ENCODE measurements at places on chromosomes 13 and 19.
A peak's percentile ranks its signal among the peaks of the same experiment; 100 is the strongest.

GRCh38 chr13:42036711-42037110 is 11.7 kb upstream of the DGKH start:
- no peak for DNase-seq

GRCh38 chr13:40103864-40104263 is 448.4 kb downstream of the COG6 start:
- DNase-seq = no peak

DNA sequence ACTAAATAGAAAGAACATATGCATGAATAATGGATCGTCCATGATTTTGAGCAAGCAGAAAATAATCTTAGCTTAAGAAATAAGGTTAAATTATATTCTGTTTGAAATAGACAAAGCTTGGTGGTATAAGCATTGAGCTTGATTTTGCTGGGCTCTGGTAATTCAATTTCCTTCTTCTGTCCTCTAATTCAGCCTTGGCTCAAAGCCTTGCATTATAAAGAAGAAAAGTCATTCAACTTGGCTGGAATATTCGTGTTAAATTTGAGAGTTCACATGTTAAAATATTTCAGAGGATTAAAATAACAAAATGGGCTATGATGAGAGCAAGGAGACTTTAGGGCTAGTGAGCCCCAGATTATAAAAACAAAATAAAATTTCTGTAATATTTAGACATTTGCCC is 415.4 kb upstream of the PCDH20 start:
- DNase-seq = no peak

DNA sequence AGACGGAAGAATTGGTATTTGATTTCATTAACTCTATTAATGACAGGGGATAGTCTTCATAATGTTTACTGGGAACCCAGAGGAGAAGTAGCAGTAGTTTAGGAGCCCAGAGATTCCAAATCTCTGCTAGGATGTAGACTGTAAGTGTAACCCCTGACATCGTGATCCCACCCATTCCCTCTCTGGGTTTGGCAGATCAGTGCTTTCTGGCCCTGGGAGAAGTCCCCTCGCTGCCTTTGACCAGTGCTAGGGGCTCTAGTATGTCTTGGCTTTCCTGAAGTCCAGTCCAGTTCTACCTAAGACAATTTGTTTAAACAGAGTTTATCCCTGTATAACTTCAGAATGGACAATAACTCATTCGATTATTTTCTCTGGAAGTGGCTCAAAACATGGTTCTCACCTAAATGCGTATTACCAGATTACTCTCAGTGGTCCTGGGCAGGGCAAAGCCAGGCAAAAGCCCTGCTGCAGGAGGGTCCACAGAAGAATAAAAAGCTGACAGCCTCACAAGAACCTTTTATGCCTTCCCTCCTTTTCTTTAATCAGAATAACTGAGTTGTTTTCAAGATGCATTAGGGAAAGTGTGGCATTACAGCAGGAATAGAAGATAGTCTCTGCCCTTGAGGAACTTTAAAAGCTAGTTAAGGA is 11.8 kb downstream of the KLF5 start:
- no peak for DNase-seq

- DNase-seq = no peak
Observed at GRCh38 chr13:40613914-40614313, 52.5 kb downstream of the FOXO1 start.

- no peak for DNase-seq
Observed at GRCh38 chr19:10796653-10797052, 39.4 kb downstream of the TMED1 start.

- DNase-seq = no peak
Observed at GRCh38 chr19:1079566-1080111, 12.7 kb downstream of the ARHGAP45 start.

DNA sequence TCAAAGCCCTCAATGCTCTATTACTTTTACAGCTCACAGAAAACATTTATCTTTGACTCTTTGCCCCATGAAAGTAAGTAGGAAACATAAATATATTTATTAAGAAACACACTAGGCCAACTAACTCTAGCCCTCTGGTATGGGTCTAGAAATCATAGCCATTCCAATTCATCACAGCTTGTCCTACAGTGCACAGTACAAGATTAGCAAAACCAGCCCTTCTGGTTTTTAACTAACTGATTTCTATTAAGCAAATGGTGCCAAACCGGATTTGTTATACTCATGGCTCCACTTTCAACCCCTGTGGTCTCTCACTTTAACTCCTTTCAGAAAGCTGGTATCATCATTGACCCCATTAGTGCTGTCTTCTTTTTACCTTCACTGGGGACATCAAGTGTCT is 5.6 kb upstream of the LRRC63 start:
- no peak for DNase-seq

- no peak for DNase-seq
Observed at GRCh38 chr19:44686896-44687295, 12.1 kb upstream of the CEACAM16 start.

- no peak for DNase-seq
Observed at GRCh38 chr19:8531470-8531869, 17.5 kb upstream of the ZNF414 start.

DNA sequence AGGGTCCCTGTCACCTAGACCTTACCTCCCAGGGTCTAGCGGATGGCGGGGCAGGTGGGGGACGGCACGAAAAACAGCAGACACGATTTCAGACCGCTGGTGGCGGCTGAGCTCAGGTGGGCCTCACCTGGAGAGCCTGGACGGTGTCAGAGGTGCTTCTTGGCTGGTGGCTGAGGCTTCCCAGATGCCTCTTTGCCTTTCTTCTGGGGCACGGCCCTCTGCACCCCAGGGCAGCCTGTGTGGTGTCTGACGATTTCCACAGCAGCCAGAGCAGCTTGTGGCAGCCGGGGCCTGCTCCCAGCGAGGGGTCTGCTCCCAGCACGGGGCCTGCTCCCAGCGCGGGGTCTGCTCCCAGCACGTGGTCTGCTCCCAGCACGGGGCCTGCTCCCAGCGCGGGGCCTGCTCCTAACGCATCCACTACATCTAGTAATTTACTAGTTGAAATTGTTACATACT is 66.7 kb downstream of the ATP11A start:
- DNase-seq = no peak

GRCh38 chr19:313169-313987 is 22.2 kb upstream of the PLPP2 start:
- DNase-seq = no peak

- no peak for DNase-seq
Observed at GRCh38 chr13:74423434-74423833, 289.2 kb upstream of the KLF12 start.

- DNase-seq = no peak
Observed at GRCh38 chr13:97385854-97386253, 48.1 kb upstream of the RAP2A start.

DNA sequence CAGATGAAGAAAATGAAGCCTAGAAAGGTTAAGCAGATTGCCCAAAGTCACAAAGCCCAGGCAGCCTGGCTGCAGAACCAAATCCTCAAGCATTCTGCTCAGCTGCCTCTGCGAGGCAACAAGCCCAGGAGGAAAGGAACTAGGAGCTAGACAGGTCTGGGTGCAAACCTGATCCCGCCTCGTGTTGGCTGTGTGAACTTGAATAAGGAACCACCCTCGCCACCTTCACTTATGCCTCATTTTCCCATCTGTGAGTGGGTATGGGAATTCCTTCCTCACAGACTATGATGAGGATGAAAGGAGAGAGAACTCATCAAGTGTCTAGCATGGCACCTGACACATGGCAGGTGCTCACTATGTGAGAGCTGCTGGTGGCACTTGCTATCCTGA is 6.6 kb downstream of the SMG9 start:
- no peak for DNase-seq

DNA sequence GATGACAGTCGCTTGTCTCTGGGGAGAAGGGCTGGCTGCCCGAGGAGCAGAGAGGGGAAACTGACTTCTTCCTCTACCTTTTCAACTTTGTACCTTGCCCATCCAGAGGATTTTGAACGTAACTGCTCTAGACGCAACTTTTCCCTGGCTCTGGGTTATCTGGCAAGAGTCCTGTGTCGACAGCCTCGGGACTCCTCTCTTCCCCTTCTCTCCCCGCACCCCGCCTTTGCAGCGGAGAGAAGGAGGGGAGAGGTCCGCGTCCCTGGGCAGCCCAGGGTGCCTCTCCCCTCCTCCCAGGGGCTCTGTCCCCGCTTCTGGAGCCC is 574 bp downstream of the SH3GL1 start:
- DNase-seq = peak; percentile 75

Measured in NCI-H1417 (cell line).